RKO (cell line): ENCODE measurements at places on chromosomes 12 and 14.
A peak's percentile ranks its signal among the peaks of the same experiment; 100 is the strongest.

DNA sequence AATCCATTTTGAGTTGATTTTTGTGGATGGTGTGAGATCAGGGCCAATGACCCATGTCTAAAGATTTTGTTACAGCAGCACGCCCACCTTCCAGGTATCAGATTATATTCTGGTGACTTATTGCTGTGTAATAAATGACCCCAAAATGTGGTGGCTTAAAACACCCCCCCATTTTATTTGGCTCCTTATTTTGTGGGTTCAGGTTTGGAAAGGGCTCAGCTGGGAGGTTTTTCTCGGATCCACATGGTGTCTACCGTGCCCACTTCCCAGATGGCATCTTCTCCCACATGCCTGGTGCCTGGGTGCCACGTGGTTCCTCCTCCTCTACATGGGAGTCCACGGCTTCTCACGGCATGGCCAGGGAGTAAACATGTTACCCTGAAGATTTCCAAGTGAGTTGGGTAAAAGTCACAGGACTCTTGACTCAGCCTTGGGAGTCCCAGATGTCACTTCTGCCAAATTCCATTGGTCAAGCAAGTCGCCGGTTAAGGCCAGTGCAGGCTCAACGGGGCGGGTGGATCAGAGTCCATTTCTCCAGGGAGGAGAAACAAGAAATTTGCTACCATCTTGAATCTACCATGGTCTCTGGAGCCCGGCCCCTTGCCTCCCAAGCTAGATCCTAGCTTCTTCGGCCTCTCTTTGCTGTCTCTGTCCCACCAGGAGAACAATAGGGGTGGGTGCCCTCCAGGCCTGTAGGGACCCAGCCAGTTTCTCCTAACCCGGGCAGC lies 214.3 kb downstream of the KIF26A start:
- DNase-seq = no peak

- DNase-seq = no peak
Measured at GRCh38 chr14:21033133-21033698, 1.4 kb downstream of the RNASE13 start.

- DNase-seq = no peak
Measured at GRCh38 chr12:103456006-103456405, 39.8 kb downstream of the C12orf42 start.

DNA sequence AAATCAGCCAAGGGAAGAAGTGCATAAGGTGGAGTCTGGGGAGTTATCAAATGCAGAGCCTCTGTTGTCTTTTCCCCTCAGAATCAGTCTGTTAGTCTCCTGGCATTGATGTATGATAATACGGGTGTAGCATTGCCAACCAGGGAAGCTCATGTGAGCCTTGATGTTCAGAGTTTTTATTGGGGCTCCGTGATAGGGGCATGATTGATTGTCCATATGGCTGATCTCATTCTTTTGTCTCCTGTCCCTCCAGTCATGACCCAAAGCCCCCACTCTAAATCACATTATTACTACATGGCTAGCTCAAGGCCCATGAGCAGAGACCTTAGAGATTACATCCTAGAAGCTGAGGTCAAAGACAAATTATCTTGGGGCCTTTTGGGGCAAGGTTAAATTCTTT lies 140.9 kb downstream of the NUBPL start:
- no peak for DNase-seq

DNA sequence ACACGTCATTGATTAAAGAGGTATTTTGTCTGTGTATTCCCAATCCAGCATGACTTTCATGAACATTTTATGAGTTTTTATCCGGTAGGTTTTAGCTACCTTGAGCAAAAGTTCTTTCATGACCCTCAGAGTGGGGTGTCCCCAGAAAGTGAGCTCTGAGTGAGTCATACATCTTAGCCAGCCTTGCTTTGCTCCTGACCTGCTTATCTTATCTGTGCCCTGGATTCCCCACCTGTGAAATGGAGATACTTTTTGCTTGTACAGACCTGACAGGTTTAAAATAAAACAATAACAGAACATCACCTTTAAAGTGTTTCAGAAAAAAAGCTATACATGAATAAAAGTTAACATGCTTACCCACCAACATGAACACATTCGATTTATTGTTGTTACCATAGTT lies 202.8 kb upstream of the SOX5 start:
- DNase-seq = no peak

- no peak for DNase-seq
Measured at GRCh38 chr12:117080661-117081144, 18.5 kb downstream of the TESC start.

GRCh38 chr12:41521872-41522379 lies 333.8 kb downstream of the PDZRN4 start:
- DNase-seq = peak; percentile 70

- no peak for DNase-seq
Measured at GRCh38 chr12:47938594-47938993, 24.8 kb upstream of the TMEM106C start.

GRCh38 chr12:22443379-22444316 lies 100.7 kb downstream of the C2CD5 start:
- DNase-seq = peak; percentile 87

- no peak for DNase-seq
Measured at GRCh38 chr12:66309606-66310005, 7.3 kb downstream of the HELB start.

GRCh38 chr14:47257013-47257412 lies 418.4 kb downstream of the MDGA2 start:
- DNase-seq = no peak

- DNase-seq = no peak
Measured at GRCh38 chr12:24864796-24865125, 84.1 kb downstream of the BCAT1 start.

- DNase-seq = no peak
Measured at GRCh38 chr14:90381999-90382451, 14.8 kb upstream of the CALM1 start.

DNA sequence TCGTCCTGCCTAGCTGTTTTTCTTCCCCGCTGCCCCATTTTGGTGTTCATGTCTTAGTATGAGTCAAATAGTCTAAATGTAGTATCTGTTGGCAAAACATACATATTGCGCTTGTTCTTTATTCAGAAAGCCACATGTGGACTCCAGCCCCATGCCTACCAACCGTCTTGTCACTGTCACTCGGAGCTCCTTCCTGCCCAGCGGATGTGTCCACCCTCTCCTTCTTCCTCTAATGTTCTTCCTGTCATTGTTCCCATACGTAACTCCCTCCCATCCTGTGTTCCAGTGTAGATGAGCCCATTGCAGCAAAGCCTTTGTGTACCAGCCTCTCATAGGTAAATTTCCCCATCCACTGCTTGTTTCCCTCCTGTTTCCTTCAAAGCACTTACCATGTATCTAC lies 120.5 kb downstream of the TMX1 start:
- no peak for DNase-seq

GRCh38 chr12:64218597-64218996 lies 3.5 kb downstream of the KICS2 start:
- DNase-seq = no peak

- DNase-seq = no peak
Measured at GRCh38 chr12:102797528-102797927, 119.5 kb downstream of the PAH start.

DNA sequence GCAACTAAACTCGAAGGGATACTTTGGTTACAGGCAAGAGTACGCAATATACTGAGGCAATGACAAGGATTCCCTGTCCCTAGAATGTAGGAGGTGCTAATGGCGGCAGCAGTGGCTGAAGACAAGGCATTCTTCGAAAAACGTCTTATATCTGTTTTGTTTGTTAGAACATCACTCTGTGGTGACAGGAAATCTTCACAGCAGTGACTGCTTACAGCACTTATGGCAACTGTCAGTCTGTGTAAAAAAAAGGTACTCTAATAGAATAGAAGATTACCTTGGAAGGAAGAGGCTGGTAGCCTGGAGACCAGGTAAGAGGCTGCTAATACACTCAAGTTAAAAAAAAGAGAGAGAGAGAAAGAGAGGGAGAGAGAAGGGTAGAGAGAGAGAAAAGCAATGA lies 131.7 kb downstream of the ST8SIA1 start:
- DNase-seq = no peak

DNA sequence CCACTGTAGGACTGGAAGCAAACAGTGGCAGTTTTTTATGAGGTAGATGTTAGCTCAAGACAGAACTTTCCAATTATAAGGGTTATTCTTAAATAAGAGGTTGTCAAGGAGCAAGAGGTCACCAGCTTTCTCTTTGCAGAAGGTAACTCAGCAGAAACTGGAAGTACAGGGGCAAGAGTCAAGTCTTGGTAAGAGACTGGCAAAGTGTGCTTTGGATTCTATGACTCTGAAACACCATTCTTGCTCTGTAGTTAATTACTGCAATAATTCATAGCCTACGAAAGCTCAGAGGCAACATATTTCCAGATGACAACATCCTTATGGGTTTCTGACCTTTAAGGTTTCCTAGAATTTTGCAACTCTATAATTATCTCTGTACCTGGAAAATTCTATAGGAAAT lies 51.3 kb downstream of the RMST start:
- no peak for DNase-seq

DNA sequence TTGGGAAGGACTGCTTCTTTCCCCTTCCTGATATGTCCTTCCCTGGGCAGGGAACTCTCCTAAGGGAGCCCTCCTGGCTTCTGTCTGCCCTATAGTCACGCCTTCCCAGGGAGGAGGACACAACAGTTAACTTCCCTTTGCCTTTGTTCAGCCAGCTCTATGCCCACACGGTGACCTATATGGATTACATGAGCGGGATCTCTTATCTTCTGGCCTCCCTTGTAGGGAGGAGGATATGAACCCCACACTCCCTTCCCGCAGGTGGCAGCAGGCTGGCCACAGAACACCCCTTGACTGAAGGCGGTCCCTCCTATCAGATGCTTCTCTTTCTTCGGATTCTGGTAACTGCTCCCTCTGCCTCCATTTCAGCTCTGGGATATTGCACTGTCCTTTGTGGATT lies 135.6 kb upstream of the MAX start:
- DNase-seq = no peak

- peak; percentile 53 for DNase-seq
Measured at GRCh38 chr14:102593061-102593824, 794 bp downstream of the RCOR1 start.

- no peak for DNase-seq
Measured at GRCh38 chr14:50920482-50921230, 23.6 kb downstream of the PYGL start.

GRCh38 chr14:61334197-61334701 lies 12.9 kb downstream of the PRKCH start:
- DNase-seq = no peak

DNA sequence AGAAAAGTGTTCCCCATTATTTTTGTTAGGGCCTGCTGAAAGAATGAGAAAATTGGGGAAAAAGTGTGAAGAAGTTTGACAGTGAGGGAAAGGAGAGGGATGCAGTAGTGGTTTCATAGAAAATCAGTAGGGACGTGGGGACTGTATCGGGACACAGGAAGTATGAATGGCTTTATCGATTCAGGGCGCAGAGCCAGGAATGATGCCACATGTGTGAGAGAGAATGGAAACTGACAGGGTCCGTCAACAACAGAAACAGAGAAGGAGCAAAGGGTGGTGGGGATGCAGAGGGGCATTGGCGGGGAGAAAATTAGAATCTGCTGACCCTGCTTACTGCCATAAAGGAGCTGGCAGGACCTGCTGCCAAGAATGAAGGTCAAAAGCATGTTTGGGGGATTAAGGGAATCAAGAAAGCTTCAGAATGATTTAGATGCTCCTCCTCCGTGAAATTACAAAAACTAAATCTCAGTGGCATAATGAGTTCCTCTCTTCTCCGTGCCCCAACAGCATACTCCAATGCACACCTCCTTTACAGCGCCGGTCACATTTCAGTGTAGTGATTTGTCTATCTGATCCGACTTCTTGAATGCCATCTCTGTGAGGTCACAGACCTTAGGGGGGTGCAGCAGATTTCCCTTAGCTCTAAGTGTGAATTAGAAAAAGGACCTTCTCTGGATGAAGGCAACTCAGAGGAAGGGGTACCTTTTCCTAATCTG lies 92.6 kb downstream of the EMP1 start:
- DNase-seq = no peak

DNA sequence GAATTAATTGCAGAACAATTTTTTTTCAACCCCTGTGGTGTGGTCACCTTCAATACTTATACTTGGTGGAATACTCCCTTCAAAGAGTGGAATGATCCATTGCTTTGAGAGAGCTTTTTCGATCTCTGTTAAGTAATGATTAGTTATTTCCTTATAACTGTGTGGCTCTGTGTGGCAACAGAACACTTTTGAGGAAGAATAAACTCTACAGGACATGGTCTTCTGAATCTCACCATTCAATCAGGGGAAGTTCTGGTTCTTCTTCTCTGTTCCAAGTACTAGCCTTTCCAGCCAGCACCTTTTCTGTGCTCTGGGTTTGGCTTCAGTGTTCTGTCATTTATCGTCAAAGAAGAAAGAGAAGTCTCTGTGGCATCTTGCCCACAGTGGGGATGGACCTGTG lies 369.2 kb downstream of the ZFP36L1 start:
- DNase-seq = no peak

DNA sequence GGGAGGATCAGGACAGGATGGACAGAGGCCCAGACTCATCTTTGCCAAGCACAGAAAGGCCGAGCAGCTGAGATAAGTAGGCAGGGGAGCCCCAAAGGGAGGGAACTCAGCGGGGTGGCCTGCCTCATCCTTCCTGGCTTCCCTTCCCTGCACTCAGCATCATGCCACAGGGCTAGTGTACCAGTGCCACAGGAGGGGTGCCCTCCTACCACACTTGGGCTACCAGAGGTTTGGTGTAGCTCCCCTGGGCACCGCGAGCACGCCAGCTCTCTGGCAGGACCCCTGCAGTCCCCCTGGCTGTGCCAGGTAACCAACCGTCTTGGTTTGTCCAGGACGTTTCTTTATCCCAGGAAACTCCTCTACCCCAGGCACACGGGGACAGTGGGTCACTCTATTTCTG lies 123.5 kb downstream of the ESRRB start:
- no peak for DNase-seq

GRCh38 chr12:18482601-18483120 lies 221.3 kb downstream of the PIK3C2G start:
- DNase-seq = no peak

DNA sequence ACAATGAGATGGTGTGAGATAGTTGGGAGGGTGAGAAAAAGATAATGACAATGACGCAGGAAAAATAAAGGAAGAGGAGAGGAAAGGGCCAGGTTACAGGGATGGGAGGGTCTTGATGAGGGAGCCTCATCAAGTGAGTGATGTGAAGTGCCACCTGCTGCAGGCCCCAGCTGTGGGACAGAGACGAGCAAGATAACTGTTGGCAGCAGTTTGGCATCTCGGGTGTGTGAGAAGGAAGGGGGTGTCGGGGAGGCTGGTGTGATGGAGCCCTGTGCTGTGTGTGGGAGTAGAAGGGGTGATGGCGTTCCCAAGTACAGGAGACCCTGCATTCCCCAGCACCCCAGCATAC lies 11.4 kb upstream of the TAC3 start:
- DNase-seq = no peak

DNA sequence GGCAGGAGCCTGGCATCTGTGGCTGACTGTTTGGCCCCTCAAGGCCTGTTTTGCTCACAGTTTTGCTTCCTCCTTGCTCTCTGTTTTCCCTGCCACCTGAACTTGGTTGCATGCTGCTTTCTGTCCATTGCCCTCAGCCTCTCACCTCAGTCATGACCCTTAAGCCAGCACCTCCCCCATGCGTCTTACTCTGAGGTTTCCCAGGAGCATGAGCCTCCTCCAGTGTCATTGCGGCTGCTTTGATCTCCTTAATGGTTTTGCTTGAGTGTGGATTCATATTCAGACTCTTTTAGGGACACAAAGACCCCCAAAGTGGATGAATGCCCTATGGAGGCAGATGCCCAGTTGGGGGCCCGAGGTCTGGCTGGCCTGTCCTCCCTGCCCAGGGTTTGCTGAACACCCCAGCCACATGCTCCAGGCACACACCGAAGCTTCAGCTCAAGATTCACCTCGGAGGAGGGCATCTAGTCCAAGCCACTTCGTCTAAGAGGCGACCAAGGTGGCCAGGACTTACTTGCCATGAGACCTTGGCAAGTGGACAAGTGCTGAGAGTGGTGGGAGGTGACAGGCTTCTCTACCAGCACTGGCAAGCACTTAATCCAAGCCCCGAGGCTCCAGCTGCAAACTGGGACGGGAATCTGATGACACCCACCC lies 95.4 kb upstream of the DIO3 start:
- DNase-seq = no peak
